Activated T-helper 2 cell treated with anti-CD3 and anti-CD28 coated beads, Interferon-gamma antibody, Interleukin-2, Interleukin-4, amounts not matched to agents 10 μg/mL and 5 μg/mL and 100 μg/mL, durations not matched to agents 14 hours and 24 hours and 36 hours (primary cell): ENCODE measurements at places on chromosomes 5 and 9. TPM values are rescaled to one million over a fixed set of nuclear protein-coding genes. Genes with fewer than 3 reads are reported as not detected.

DNA sequence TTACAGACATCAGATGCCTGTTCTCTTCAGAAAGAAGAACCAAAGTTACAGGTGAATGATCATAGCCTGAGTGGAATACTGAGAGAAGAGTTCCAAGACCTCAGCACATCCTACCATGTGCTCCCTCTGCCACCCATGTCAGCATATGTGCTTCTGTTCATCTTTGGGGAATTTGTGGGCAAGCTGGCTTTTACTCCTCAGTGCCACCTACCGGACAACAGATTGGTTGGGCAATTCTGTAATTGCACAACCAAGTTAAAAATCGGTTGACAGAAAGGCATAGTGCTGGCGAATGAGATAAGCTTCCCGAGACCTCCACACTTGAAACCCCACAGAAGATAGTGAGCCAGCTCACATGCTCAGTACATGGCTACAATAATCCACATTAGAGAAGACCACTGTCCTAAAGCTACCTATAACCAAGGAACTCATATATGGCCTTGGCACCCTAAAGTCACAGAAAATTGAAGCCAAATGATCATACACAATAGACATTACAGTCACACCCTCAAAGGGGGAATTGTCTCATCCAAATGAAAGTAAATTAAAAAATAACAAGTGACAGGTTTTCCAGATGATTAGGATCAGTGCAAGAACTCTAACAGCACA is 1238.0 kb upstream of the NUDT12 start:
- DNase-seq: no peak

The TRIM36 gene
- total RNA-seq: not detected in 2 replicates

- no peak for DNase-seq
These were observed 60.6 kb downstream of the RGS7BP start for GRCh38 chr5:64566310-64566916.

DNA sequence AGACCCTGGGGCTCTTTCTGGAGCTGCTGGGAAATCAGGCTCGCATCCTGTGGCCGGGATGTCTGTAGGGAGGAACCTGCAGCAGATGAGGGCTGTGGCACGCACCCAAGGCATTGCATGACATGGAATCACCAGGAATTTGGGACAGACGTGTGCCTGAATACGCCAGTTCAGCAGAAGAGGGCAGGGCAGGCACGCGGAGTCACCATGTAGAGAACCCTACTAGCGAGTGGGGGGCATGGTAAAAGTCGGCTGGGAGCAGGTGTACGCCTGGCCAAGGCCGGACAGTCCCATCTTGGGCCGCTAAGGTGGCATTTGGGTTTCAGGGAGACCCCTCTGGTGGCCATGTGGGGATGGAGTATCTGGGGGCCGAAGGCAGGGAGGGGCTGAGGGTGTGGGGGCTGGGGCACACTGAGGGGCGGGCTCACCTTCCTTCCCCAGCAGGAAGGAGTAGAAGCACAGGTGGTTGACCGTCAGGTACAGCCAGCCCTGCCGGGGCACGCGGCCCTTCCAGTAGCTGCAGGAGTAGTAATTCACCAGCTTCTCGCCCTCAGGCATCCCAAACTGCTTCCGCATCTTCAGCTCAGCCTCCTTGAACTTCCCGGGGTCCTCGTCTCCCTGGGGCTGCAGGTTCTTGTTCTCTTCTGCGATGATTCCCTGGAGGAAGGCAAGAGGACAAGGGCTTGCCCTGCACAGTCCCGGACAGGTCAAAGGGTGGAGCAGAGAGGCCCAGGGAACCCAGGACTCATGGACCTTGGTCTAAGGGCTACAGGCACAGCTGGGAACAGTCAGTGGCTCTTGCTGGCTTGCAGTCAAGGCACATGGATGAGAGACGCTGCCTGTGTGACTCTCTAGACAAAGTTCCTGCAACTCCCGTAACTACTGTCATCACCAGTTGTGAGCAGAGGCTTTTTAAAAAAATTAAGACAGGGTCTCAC is 13.5 kb downstream of the TBC1D9B start:
- no peak for DNase-seq

DNA sequence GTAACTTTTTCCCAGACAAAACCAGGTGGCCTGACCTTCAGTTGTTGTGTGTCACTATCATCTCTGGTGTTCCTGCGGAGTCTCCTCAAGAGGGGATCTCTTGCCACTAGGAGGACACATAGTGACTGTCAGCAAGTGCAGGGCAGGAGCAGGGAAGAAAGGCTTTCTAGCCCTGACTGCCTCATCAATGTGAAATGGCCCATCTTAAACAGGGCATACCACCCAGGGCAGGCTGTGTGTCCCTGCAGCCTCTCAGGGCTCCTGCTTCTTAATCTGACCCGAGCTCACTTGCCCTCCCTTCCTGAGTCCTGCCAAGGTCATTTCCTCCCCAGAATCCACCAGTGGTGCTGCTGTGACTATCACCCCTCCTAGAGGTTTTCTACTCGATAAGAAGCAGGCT is 57.4 kb upstream of the SIMC1 start:
- DNase-seq: no peak

GRCh38 chr5:95283022-95283615 is 1.8 kb downstream of the MCTP1 start:
- DNase-seq: no peak

GRCh38 chr9:33677961-33678360 is 117.4 kb upstream of the PRSS3 start:
- DNase-seq: no peak

The CCDC69 gene
- 29.8 and 31.4 TPM in 2 replicates for total RNA-seq

- no peak for DNase-seq
These were observed 175.8 kb downstream of the WDR70 start for GRCh38 chr5:37554938-37555337.

The NUP155 gene
- 66.8 and 69.8 TPM in 2 replicates for total RNA-seq

DNA sequence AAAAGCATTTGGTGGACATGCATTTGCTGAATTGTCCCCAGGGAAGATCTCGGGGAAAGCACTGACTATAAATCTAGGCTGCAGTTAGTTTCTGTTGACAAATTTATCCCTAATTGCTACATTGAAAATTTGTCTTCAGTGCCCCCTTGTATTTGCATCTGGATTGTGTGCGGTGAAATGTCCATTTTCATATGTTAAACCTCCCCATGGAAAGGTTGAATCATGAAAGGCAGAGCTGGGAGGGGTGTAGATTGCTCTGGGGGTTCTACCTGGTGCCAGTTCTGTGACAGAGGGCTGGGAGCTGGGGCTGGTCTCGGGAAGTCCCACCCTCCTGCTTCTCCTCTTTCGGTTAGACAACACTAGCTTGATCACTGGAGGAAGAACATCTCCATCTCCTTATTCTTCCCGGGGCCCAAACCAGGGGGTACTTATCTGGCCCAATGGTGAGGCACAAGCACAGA is 101.9 kb downstream of the GADD45G start:
- DNase-seq: no peak

The RNF208 gene
- 9.5 and 10.1 TPM in 2 replicates for total RNA-seq

The ZNF454 gene
- total RNA-seq: not detected in 2 replicates

GRCh38 chr5:157602505-157602904 is 26.9 kb upstream of the ADAM19 start:
- peak; percentile 38 for DNase-seq

DNA sequence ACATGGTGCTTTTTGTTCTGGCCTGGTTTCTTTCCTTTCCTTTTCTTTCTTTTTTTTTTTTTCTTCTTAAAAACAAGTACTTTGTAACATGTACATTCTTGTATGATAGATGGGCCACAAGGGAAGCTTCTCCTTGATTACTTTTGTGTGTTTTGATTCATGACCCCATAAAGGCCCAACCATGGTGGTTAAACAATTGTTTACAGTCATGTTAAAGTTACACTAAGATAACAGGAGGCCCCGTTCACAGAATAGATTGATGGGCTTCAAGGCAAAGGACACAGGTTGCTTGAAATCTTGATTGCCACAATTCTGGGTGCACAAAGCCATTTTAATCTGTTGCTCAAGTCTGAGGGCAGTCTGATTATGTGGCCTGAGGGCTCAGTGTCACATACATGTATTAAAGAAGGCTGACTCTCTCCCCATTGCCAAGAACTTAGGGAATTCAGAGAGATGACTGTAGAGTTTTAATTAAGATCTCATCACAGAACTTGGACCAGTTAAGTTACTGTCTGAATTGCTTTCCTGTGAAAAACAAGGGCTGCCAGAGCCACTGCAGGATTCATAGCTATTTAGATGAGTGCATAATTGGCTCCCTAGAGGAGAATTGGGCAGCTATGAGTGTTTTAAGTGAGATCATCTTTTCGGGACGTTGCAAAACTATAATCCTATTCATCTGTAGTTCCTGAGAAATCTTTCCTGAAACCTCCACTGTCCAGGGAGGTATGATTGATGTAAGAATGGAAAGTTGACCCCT is 163.4 kb downstream of the TLE4 start:
- DNase-seq: no peak

DNA sequence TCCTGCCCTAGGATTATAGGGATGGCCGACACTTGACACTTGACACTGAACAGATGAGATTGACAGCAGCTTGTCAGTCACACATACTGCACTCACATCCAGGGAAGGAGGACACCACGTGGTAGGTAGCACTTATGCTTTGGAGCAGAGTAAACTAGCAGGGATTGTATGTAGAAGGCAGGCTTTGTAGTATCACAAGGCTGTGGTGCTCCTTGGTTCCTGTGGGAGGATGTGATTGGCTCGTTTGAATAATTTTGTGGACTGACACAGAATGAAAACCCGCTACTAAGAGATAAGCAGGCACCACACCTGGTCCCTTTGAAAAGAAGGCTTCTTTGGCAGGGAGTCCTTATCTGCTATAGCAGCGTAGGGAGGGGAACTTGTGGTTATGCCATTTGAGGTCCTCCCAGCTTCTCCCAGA is 63.6 kb upstream of the IL12B start:
- no peak for DNase-seq

- no peak for DNase-seq
These were observed 20.7 kb downstream of the BRD3 start for GRCh38 chr9:134046894-134047681.

GRCh38 chr5:135110785-135111596 is 77.0 kb upstream of the PITX1 start:
- DNase-seq: no peak

DNA sequence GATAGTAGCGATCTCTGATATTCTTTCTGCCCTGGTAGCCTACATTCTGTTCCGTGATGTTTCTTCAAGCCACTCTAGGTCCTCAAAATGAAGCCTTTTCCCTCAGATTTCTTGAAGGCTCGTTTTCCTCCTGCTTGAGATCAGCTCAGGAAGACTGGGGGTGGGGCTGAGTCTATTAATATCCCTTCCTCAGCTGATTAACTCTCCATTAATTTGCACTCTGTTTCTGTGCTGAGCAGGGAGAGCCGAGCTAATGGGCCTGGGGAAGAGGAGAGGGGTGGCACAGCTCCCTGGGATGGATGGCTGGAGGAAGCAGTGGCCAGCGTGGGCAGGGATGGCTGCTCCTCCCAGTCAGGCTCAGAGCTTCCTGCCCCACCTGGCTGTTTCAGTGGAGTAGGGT is 93.3 kb downstream of the PPARGC1B start:
- DNase-seq: no peak

DNA sequence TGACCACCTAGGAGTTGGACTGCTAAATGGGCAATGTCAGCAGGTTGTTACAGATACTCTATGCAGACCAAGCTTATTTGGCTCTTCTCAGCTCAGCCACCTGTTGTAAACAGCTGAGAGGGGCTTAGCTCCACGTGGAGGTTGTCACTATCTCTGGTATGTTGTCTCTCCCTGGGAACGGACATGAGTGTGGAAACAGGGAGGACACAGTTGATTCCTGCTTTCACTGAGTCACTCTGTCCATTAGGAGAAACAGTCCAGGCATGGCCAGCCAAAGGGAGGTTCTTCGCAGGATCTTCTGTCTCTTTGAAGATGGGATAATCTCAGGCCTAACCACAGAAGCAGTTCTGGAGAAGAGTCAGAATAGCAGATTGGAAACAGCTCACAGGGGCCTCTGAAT is 121.2 kb downstream of the PALM2AKAP2 start:
- no peak for DNase-seq
